GM23338 (cell line): ENCODE measurements at places on chromosomes 13 and 19. TPM values are rescaled to one million over a fixed set of nuclear protein-coding genes. Genes with fewer than 3 reads are reported as not detected.

DNA sequence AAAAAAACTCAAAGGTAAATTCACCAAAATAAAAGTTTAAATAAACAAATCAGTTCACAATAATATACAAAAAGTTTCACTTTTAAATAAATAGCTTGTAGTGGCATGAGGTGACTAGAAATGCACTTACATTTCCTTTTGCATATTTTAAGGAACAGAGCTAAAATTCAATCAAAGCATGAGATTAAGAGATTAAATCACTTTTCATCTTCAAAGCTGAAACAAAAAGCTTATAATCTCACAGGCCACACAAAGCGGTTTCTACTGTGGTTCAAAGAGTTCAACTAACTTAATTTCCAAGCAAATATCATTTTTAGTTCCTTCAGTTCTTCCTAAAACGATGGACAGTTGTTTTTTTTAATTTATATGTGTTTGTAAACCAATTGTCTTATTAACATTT is 38.9 kb downstream of the TSC22D1 start:
- DNase-seq: no peak

DNA sequence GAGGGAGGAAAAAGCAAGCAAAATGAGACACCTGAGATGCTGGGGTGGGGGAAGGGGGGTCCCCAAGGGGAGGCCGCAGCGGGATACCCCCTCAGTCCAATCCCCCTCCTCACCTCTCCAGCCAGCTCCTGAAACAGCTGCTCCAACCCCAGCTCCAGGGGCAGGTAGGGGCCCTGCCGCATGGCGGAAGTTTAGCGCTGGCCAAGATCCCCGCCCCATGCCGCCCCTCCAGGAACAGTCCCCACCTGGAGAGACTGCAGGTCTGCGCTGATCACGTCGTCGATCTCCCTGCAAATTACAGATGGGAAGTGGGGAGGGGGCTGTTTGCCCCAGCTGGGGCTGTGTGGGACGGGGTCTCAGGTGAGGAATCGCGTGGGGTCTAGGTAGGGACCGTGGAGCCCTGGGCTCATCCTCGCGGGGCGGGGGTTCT is 9.0 kb downstream of the CAPN12 start:
- DNase-seq: peak; percentile 84

DNA sequence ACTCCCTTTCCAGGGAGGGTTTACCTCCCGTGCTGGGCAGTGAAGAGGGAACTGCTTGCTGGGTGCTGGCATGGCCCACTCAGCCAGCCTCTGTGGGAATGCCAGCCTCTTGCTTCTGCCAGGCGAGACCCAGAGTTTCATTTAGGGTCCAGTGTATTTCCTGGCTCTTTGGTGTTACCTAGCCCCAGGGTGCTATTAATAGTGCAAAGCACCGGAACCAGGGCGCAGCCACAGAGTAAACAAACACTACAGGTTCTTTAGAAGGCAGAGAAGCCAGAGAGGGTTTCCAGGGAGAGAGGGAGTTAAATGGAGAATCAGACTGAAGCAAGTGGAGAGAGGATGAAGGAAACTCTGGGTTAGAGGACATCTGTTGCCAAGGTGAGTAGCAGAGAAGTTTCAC is 74.9 kb upstream of the SPATA13 start:
- no peak for DNase-seq

- no peak for DNase-seq
Observed at GRCh38 chr19:42111384-42111783, 20.9 kb downstream of the POU2F2 start.

- peak; percentile 80 for DNase-seq
Observed at GRCh38 chr19:43789029-43789428, 8.3 kb upstream of the KCNN4 start.

Gene ZNF525
- 74.0 and 99.8 TPM in 2 replicates for total RNA-seq

Gene THAP8
- 10.3 and 12.7 TPM in 2 replicates for total RNA-seq

Gene AKAP11
- 20.7 and 21.6 TPM in 2 replicates for total RNA-seq

Gene ZNF723
- 0.59 TPM in 1 of 2 replicates, not detected in the other for total RNA-seq

- DNase-seq: no peak
Observed at GRCh38 chr19:48203222-48203793, 32.8 kb downstream of the ZSWIM9 start.

DNA sequence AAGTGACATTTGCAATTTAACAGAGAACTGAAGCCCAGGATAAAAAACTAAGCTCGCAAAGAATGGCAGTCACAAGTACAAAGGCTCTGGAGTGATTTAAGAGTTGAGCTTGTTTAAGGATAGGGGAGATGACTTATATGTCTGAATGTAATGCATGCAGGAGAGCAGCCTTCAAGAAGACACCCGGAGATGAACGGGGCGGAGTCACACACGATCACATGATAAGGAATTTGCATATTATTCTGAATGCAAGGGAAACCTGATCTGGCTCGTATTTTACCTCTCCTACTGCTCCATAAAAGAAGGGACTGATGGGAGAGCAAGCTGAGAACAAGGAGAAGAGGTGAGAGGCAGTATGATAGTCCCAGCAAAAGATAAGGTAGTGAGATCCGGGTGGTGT is 12.9 kb downstream of the TBC1D4 start:
- DNase-seq: peak; percentile 79

GRCh38 chr13:76887076-76887563 is 915 bp upstream of the KCTD12 start:
- peak; percentile 46 for DNase-seq

GRCh38 chr13:32391101-32391619 is 36.8 kb downstream of the N4BP2L1 start:
- DNase-seq: peak; percentile 79

Gene TJP3
- total RNA-seq: 19.8 and 23.9 TPM in 2 replicates

GRCh38 chr19:8517551-8518442 is 3.8 kb upstream of the ZNF414 start:
- DNase-seq: no peak

Gene ZNF528
- 25.5 and 38.6 TPM in 2 replicates for total RNA-seq

DNA sequence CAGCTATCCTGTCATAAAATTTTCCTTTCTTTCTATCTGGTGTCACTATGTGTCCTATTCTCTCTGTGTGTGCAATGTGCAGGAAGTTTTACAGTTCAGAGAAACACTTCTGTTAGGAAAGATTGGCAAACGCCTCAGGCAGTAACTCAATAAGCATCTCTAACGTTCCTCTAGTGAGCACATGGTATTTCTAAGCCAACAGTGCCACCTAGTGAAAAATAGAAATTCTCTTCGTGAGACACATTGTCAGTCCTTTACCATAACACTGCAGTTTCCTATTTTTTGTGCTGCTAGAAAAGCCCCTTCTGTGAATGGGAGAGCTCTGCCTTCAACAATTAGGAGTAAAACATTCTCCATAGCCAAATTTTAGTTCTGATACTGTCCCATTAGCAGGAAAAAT is 50.7 kb downstream of the ZNF723 start:
- peak; percentile 78 for DNase-seq

Gene ZNF701
- total RNA-seq: 24.7 TPM in 2 replicates

Gene BCKDHA
- total RNA-seq: 31.3 and 42.4 TPM in 2 replicates

DNA sequence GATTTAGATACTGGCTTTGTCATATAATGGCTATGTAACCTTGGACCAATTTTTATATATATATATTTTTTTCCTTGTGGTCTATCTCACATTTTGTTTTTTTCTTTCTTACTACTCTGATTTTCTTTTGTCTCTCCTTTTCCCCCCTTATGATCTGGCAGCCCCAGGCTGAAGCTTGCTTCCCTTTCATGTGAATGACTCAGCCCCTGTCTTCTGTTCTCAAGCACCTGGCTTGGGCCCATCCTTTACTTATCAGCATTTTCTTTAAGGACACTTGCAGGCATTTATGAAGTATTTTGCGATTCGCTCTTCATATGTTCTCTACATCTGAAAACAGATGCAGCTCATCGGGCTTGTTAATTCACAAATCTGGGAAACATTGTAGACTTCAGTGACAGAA is 163.6 kb downstream of the SPRY2 start:
- peak; percentile 30 for DNase-seq

DNA sequence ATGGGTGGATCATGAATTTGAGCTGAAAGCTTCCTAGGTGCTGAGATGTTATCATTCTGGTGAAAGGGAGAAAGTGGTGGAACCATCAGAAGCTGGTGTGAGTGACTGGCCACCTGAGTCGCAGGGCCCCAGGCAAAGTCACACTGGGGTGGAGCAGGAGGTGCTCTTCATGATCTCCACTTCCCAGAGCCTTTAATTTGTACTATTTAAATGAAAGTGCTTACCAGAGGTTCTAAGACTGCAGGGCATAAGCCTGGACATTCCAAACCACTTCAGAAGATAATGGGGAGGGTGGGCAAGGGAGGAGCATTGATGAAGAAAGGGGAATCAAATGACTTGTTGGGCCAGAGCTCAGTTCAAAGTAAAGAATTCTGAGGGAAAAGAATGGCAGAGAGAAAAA is 156.1 kb downstream of the RGCC start:
- DNase-seq: no peak

- no peak for DNase-seq
Observed at GRCh38 chr19:19403373-19403901, 2.0 kb upstream of the GATAD2A start.

DNA sequence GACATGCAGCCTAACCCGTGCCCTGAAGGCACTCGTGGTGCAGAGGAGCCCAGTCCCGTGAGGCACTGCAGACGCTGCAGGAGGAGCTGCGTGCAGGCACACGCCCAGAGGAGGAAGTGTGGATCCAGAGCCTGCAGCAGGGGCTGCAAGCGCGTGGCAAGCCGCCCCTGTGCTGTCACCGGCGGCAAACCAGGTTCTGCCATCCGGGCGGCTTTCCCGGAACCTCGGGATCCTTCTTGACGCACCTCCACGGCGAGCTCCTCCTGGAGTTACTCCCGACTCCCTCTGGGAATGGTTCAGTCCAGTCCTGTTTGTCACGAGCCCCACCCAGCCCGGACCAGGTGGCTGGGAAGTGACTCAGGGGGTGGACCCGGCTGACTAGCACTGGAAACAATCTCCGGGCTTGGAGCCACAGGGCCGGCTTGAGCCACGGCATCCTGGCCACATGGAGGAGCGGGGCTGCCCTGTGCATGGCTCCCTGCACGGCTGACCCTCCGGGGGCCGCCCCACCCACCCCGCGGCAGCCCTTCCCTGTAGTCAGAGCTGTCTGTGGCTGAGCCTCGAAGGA is 10.2 kb downstream of the DPP9 start:
- DNase-seq: no peak

DNA sequence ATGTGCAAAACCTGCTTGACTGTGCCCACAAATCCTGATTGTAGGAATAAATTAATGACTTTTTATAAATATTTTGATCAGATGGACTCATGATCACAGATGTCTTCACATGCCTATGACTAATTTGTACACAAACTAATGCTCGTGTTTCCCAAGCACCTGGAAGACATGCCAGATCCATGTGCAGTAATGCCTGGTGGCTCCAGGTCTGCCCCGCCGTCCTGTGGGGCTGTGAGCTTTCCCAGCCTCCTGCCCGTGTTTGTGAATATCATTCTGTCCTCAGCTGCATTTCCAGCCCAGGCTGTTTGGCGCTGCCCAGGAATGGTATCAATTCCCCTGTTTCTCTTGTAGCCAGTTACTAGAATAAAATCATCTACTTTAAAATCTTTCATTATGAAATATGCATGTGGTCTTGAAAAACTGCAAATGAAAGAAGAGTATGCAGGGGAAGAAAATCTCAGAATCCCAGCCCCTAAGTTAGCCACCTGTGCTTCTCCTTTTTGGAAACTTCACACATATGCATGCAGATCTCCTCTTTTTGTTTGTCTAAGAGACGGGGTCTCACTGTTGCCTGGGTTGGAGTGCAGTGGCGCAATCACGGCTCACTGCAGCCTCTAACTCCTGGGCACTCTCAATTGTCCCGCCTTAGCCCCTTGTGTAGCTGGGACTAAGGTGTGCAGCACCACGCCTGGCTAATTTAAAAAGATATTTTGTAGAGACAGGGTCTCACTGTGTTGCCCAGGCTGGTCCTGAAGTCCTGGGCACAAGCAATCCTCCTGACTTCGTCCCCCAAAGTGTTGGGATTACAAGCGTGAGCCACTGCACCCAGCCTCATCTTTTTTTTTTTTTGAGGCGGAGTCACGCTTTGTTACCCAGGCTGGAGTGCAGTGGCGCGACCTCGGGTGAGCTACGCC is 6.2 kb downstream of the RPL28 start:
- DNase-seq: peak; percentile 37

Gene JSRP1
- total RNA-seq: 2.4 and 4.5 TPM in 2 replicates

Gene ZNF578
- 11.9 and 23.9 TPM in 2 replicates for total RNA-seq

Gene MBD3L2B
- total RNA-seq: not detected in 2 replicates

DNA sequence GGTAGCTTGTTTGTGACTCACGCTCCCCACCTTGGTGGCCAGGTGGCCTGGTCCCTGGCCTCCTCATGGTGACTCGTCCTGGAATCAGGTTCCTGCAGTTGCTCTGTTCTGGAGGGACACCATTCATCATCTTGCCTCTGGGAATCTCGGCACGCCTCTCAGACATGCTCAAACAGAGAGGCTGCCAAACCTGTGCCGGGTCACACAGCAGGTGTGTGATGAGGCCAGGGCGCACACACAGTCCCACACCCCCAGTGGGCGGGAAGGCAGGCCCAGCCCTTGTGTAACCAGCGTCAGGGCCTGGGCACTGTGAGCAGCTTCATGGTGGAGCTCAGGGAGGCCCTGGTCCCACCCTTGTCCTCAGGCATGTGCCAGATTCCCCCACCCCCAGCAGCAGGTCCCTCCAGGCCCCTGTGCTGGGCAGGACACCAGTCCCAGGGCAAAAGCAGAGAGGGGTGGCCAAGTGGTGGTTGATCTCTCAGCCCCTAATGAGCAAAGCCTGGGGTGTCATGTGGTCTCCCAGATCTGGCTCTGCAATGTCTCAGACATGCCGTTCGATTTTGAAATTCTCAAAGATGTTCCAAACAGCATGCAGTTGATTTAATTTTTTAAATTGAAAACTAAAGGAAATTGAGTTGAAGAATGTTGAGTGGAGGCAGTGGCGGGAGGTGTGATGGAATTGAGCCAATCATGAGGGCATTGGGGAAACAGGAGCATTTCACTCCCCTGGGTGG is 12.1 kb downstream of the CEBPA start:
- DNase-seq: no peak

- peak; percentile 63 for DNase-seq
Observed at GRCh38 chr13:70568571-70568970, 460.3 kb upstream of the KLHL1 start.

Gene YJEFN3
- 0.85 and 3.5 TPM in 2 replicates for total RNA-seq

DNA sequence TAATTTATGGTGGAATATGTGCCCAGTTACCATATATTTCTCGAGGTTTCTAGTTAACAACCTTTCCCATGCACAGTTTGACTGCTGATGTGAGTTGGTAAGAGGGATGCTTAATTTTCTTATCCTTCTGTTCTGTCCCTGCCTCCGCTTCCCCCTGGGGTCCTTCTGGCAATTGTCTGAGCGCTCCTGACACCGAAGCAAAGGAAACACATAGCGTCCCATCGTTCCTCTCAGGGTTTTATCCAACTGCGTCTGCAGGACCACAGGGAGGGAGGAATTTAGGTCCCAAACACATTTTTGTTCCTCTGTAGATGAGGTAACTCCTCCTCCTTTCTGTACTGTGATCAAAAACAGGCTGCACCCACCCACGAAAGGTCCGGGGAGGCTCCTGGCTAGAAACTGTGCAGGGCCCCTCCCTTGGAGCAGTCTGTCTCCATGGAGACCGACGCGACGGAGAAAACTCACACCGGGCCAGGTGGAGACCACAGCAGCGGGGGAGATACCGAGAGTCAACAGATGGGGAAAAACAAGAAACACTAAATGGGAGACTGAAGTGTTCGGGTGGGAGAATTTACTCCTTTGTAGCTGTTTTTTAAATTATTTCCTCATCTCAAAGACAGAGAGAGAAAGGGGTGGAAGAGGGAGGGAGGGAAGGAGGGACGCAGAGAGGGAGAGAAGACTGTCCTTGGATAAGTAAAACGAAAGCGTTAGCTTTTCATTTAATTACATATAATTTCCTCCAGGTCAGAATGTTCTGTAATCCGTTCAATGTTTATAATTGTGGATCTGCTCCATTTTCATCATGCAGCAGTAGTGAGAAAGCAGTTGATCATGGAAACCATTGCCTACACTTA is 191.8 kb upstream of the NBEA start:
- peak; percentile 68 for DNase-seq

- DNase-seq: peak; percentile 65
Observed at GRCh38 chr13:39016787-39017186, 21.1 kb downstream of the PROSER1 start.
